Stomach (tissue), 19 donors: ENCODE measurements at places on chromosomes 7 and 10. TPM values are rescaled to one million over a fixed set of nuclear protein-coding genes. Genes with fewer than 3 reads are reported as not detected.
A peak's percentile ranks its signal among the peaks of the same experiment; 100 is the strongest.

- DNase-seq, result no peak
Observed at GRCh38 chr7:112290065-112290464, 83.6 kb downstream of the ZNF277 start.

Gene HOXA10
- total RNA-seq, result not detected

DNA sequence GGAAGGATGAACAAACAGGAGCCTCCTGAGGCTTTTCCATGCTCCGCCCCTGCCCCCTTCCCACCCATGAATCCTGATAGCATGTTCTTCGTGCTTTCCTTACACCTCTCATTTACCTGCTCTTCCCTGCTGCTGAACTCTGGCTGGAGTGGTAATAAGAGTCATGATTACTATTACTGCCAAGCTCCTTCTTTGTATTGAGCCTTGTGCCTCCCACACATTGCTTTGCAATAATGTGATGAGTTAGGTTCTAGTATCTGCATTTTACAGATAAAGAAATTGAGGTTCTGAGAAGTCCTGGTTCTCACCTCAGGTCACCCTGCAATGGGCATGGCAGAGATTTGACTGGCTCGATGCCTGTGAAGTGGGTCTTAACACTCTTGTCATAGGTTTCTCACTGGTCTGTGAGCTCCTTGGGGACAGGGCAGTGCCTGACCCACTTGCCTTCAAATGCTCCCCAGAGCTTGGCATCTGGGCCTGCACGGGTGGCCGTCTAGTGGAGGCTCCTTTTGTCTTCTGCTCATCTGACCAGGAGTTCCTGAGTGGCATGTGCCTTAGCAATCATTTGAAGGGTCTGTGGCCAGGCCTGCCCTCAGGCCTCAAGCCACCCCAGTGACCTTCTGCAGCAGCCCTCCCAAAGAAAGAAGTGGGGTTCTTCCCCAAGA is 309.2 kb upstream of the ZMIZ1 start:
- DNase-seq, result no peak

GRCh38 chr10:34406463-34407323 is 408.4 kb downstream of the PARD3 start:
- no peak for DNase-seq

Gene MYOZ1
- not detected for total RNA-seq

Gene SFMBT2
- total RNA-seq, result 1.2 TPM

Gene SFRP4
- not detected for total RNA-seq

- DNase-seq, result no peak
Observed at GRCh38 chr10:53430127-53430891, 657.7 kb upstream of the MBL2 start.

GRCh38 chr7:98879198-98879978 is 1.1 kb downstream of the TRRAP start:
- peak; percentile 80 for DNase-seq

DNA sequence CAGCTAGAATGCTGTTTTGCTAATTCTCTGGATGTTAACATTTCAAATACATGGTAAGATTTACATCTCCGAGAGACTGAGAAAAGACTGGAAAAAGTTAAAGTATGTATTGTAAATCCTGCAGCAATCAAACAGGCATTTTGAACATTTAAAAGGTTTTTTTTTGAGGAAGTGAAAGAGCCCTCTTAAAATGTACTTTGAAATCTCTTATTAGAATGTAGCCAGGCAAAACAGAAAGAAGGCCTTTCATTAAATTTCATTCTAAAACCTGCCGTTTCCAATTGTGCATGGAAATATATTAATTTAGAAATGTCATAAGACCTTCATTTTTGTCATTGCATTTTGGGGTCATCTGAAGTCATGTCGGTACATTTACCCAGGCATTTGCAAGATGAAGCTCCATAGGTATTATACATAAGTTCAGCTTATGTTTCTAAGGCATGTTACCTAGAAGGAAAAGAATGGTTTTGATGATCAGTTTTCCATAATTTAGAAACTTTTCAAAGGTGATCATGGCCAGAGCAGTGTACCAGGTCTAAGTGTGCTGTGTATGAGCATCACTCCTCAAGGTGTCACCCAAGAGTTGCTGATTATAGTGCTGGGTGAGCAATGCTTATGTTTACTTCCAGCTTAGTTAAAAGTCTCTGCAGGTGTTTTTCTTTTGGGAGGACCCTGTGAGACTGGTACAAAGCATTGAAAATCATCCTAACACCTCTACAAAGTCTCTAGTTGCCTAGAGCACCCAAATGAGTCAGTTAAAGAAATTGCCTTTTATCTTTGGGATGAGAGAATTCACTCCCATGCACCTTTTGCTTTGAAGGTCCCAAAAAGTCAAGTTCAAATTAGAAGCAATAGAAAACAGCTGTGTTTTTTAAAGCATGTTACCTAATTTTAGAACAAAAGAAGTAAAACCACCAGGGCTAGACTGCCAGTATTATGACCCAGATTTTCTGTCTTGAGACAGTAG is 7.1 kb downstream of the ZNF736 start:
- no peak for DNase-seq

Gene BAIAP2L1
- total RNA-seq, result 70.5 TPM

- DNase-seq, result no peak
Observed at GRCh38 chr7:109529712-109530111, 960.0 kb downstream of the DNAJB9 start.

DNA sequence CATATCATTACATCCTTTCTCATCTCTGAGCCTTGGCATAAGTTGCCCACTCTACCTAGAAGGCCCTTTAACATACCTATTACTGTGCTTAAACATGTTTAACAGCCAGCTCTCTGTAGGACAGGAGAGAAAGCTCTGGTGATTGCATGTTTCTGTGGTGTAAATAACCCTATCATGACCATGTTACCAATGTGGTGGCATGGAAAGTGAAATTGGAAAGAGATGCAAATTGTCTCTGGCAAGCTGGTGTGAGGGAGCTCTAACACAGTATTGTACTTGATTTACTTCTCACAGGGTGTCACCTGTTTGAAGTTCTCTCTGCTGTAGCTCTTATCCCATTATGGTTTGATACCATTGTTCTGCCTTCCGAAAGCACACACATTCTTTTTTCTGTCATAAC is 231.8 kb upstream of the DKK1 start:
- DNase-seq, result no peak
